ENCODE measurements at places on chromosomes 1 and 21.

DNA sequence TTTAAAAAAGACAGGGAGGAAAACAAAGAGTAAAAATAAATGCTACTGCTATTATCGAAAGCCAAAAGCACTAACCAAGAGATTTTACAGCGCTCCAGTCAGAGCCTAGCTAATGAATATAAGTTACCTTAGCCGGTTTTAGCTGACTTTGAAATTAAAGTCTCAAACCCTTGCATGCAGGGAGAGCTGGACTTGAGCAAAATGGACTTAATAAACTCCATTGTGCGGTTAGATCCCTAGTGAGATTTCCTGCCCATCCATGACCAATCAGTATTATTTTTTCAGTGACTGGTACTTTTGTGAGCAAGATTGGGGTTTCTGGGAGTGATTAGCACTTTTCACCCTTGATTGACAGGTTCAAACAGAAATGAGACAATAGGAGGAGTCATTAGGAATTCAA lies 333.4 kb upstream of the ADGRL2 start:
- DNase-seq = no peak

- DNase-seq = no peak
Measured at GRCh38 chr1:32178380-32179192, 889 bp upstream of the TXLNA start.

GRCh38 chr1:210340311-210340710 lies 11.6 kb downstream of the HHAT start:
- no peak for DNase-seq

GRCh38 chr21:41821081-41821755 lies 54.4 kb upstream of the RIPK4 start:
- no peak for DNase-seq

DNA sequence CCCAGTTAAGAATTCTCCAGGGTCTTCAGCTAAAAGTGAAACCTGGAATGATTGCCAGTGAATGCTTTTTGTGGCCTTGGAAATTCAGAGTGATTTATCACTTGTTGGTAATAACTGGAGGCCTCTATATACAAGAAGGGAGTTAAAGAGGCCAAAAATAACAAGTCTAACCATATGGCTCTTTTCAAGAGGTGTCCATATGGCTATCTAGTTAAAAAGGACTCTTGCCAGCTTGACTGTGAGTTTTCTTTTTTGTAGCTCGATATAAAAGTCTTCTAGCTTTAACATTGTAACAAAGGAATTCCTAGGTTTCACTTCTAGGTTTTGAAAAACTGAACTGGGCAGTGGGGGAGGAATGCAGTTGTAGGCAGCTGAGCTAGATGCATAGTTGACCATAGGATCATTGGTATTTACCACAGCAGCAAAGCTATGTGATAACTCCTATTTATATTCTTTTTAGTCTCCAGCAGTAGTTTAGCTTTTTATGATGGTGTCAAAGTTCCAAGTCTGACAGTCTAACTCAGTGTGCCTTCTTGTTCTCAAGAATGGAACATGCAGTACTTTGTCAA lies 44.4 kb downstream of the CACHD1 start:
- no peak for DNase-seq

- no peak for DNase-seq
Measured at GRCh38 chr1:38235705-38236104, 189.1 kb upstream of the POU3F1 start.

GRCh38 chr1:232012773-232013386 lies 386.3 kb downstream of the DISC1 start:
- no peak for DNase-seq
